Type B pancreatic cell (in vitro differentiated cells): ENCODE measurements at places on chromosomes 4 and X.

- no peak for DNase-seq
Measured at GRCh38 chrX:118164138-118164537, 47.5 kb upstream of the KLHL13 start.

- no peak for DNase-seq
Measured at GRCh38 chr4:118981839-118982381, 93.3 kb downstream of the SYNPO2 start.

DNA sequence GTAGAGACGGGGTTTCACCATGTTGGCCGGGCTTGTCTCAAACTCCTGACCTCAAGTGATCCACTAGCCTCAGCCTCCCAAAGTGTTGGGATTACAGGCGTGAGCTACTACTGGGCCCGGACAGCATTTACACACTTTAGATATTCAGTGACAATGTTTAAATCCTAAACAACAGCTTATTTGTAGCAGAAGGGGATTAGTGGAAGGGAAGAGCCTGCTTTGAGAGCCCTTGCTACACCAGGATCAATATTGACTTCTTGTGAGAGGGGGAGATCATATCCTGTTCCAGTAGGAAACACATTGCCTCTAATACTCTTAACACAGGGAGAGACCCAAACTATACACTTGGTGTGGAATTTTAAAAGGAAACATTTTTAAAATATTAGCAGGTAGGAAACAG, 7.1 kb downstream of the MGST2 start:
- DNase-seq: no peak

- no peak for DNase-seq
Measured at GRCh38 chrX:98795636-98796035, 1614.4 kb downstream of the PCDH19 start.

- DNase-seq: no peak
Measured at GRCh38 chr4:73674451-73674919, 54.2 kb upstream of the RASSF6 start.

DNA sequence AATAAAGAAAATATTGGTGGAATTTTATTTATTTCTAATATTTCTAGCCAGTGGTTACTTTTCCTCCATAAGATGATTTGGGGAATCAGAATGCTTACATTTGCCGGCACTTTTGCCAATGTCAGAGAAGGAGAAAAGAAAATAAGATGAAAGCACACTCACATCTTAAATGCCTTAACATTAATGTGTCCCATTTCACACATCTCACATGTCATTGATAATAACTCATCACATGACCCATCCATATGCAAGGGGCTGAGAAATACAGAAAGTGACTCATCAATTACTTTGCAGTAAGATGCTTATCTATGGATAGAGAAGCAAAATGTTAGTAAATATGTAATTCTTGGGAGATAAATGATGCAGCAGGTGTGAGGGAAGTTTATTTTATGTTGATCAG, 1531.0 kb downstream of the PCDH7 start:
- DNase-seq: no peak
